ENCODE measurements at places on chromosomes 1 and 21. TPM values are rescaled to one million over a fixed set of nuclear protein-coding genes. Genes with fewer than 3 reads are reported as not detected.

MYBPH gene
- polyA plus RNA-seq, result 271 TPM

PTBP2 gene
- polyA plus RNA-seq, result 24.9 TPM

DNA sequence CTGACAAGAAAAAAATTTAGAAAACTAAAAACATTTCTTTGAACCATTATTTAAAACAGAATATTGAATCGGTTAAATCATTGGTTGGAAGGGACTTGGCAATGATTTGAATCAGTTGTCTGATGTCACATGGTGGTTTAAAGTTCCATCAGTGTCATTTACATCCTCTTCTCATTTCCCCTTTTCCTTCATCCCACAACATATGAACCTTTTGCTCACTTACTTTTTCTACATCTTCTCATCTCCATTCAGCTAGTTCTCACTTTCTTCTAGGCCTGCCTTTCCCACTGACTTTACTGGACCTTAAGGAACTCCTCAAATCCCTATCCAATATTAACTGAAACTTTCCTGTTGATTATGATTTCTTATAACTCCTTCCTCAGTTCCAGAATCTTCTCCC lies 58.5 kb downstream of the PHACTR4 start:
- H3K27me3 ChIP-seq, result no peaks in the 10 kb centered on the region
- peak; percentile 18 for DNase-seq
- no peak overlapping the region for H3K4me3 ChIP-seq
- H3K4me1 ChIP-seq, result no peaks in the 10 kb centered on the region
- H3K36me3 ChIP-seq, result no peaks in the 10 kb centered on the region
- H3K27ac ChIP-seq, result no peak overlapping the region

DNA sequence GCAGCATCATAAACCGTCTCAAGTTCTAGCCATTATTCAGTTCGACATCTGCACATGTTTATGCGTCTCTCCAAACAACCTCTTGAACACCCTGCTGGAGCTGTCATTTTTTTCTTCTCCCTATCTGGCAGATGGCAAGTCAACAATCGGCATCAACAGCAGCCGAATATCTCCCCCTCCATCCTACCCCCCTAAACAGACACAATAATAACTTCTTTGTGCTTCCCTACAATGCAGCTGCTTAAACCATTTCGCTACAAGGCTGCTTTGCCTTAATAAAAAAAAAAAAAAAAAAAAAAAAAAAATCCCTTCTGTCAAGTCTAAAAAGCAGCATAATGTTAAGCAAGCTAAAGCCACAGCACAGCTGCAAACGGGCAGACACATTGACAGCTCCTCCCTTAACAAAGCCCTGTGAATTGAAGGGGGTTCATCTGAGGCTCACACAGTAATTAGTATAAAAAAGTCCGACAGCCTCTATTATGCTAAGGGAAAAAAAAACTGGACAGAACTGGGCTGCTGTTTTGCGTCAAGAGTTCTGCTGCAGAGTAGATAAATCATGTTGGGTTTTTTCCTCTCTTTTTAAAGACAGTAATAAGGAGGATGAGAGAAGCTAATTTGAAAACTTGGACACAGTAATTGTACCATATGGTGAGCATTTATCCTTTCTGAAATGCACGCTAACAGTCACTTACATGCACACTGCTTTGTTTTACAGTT lies 136.4 kb downstream of the AKT3 start:
- H3K27ac ChIP-seq, result peak overlapping the region; percentile 79
- peak overlapping the region; percentile 22 for H3K4me3 ChIP-seq
- peak; percentile 92 for DNase-seq

GRCh38 chr1:20405051-20405754 lies 80.8 kb downstream of the CAMK2N1 start:
- no peak overlapping the region for H3K4me3 ChIP-seq
- H3K27ac ChIP-seq, result no peak overlapping the region
- peaks cover 53% of the 10 kb centered on the region for H3K27me3 ChIP-seq
- no peaks in the 10 kb centered on the region for H3K4me1 ChIP-seq
- DNase-seq, result no peak
- no peaks in the 10 kb centered on the region for H3K36me3 ChIP-seq

GRCh38 chr1:119133987-119134386 lies 6.5 kb downstream of the WARS2 start:
- H3K36me3 ChIP-seq, result peaks cover 3% of the 10 kb centered on the region
- no peak overlapping the region for H3K4me3 ChIP-seq
- no peak overlapping the region for H3K27ac ChIP-seq
- DNase-seq, result no peak
- H3K27me3 ChIP-seq, result no peaks in the 10 kb centered on the region
- peaks cover 4% of the 10 kb centered on the region for H3K4me1 ChIP-seq

CNKSR1 gene
- 1.0 TPM for polyA plus RNA-seq

PRAMEF18 gene
- polyA plus RNA-seq, result not detected

DNA sequence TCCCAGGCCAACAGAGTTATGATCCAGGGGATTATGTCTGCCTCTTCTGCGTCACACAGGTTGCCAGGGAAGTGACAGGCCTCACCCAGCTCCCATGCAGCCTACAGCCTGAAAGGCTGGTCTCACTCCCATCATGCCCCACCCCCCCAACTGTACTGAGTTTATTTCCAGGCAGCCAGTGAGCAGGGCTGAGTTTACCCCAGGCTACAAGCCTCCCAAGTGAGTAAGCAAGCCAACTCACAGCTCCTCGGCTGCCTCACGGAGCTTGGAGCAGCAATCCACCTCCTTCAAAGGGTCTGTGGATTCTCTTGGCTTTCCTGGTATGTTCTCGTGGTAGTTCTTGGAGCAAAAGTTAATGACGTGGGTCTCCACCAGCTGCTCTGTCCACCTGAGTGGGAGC lies 1147.6 kb upstream of the ADGRL4 start:
- H3K27me3 ChIP-seq, result no peaks in the 10 kb centered on the region
- no peak overlapping the region for H3K4me3 ChIP-seq
- H3K4me1 ChIP-seq, result no peaks in the 10 kb centered on the region
- no peak overlapping the region for H3K27ac ChIP-seq

PADI2 gene
- polyA plus RNA-seq, result 81.6 TPM

- H3K36me3 ChIP-seq, result no peaks in the 10 kb centered on the region
- H3K4me3 ChIP-seq, result no peak overlapping the region
- no peak overlapping the region for H3K27ac ChIP-seq
- H3K4me1 ChIP-seq, result peaks cover 32% of the 10 kb centered on the region
- H3K27me3 ChIP-seq, result peaks cover 65% of the 10 kb centered on the region
- DNase-seq, result no peak
Measured at GRCh38 chr1:10832703-10833102, 36.3 kb upstream of the CASZ1 start.

GRCh38 chr1:224182057-224182865 lies 779 bp upstream of the DEGS1 start:
- no peaks in the 10 kb centered on the region for H3K36me3 ChIP-seq
- H3K27ac ChIP-seq, result peak overlapping the region; percentile 88
- H3K27me3 ChIP-seq, result no peaks in the 10 kb centered on the region
- DNase-seq, result no peak

DCST1 gene
- polyA plus RNA-seq, result 0.10 TPM

DNA sequence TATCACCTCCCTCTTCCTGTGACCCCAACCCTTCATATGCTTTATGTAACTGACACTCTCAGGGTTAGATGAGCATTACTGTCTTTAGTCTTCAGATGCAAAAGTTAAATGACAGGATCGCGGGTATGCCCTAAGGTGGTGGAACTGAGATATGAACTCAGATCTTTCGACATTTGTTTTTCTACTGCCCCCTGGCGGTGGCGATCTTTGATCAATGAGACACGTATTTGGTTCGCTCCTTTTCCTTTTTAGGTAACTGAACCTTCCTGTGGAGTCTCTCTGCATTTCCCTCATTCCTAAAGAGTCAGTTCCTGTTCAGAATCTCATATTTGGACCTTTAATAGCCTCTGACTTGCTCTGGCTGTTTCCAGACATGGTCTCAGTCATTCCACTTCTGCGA lies 47.8 kb upstream of the ZP4 start:
- H3K27me3 ChIP-seq, result no peaks in the 10 kb centered on the region
- H3K36me3 ChIP-seq, result no peaks in the 10 kb centered on the region
- no peak overlapping the region for H3K4me3 ChIP-seq
- H3K4me1 ChIP-seq, result no peaks in the 10 kb centered on the region

GRCh38 chr1:167805041-167805556 lies 83.3 kb downstream of the MPZL1 start:
- H3K27me3 ChIP-seq, result no peaks in the 10 kb centered on the region
- H3K4me1 ChIP-seq, result peaks cover 2% of the 10 kb centered on the region
- no peaks in the 10 kb centered on the region for H3K36me3 ChIP-seq
- DNase-seq, result no peak

DNA sequence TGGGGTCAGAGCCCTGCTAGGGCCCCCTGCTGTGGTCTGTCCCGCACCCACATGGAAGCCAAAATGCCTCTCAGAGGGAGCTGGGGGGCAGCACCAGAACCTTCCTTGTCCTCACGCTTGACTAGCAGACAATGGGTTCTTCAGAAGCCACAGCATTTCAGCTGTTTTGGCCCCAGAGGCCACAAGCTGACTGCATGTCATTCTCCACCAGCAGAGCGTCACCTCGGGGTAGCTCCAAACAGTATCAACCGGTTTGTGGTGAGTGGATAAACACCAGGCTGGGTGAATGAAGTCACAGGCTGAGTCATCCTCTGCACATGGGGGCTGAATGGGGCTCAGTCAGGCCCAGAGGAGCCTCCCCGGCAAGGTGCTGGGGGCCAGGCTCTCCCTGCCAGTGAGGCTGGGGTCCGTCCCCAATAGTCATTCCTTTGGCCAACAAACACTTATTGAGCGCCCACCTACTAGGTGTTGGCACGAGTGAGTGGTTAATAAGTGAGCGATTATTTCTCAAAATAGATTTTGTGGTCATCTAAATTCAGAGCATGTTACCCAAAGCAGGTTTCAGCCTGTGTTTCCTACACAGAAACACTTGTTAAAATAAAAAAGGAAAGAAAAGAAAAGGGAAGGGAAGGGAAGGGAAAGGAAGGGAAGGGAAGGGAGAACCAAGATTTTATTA lies 9.1 kb downstream of the OLIG1 start:
- H3K4me1 ChIP-seq, result no peaks in the 10 kb centered on the region
- no peak overlapping the region for H3K4me3 ChIP-seq
- peaks cover 50% of the 10 kb centered on the region for H3K27me3 ChIP-seq
- H3K27ac ChIP-seq, result no peak overlapping the region
- no peaks in the 10 kb centered on the region for H3K36me3 ChIP-seq

DNA sequence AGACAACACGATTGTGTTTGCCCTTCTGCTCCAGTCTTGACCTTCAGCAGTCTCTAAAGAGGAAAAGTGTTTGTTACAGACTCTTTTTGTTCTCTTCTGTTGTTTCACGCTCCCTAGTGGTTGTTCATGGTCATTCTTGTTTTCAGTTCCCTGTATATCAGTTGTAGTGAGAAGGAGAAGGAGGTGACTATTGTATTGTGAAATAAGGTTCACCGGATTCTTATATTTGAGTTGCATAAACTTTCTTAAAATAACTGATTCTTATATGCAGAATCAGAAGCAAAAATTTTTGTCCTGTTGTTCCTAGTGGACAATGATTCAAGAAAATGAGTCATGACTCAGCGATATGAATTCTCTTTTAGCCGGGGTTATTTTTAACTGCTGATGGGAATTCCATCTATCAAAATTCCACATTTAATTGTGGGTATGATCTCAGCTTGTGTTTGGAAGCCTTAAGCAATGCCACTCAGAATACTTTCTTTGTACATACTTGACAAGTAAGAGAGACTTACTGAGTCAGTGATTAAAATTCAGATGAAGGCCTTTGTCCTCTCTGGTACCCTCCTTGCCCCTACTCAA lies 152.2 kb downstream of the CLEC20A start:
- no peaks in the 10 kb centered on the region for H3K36me3 ChIP-seq
- no peaks in the 10 kb centered on the region for H3K27me3 ChIP-seq
- no peak overlapping the region for H3K4me3 ChIP-seq

DNA sequence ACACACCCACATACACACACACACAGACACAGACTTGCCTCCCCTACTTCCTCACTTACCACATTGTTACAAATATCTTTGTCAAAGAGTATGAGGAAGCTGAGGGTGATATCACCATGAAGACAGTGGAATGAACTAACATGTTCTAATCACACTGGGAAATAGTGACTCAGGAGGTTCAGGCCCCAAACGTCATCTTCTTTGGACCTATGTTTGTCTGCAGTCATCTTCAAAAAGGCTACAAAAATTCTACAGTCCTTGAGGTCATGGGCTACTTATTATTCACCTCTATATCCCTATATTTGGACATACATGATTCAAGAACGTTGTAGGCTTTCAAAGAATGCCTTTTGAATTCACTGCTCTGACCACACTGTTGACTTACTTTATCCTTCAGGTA lies 2.1 kb upstream of the LCE2C start:
- no peak overlapping the region for H3K4me3 ChIP-seq
- no peaks in the 10 kb centered on the region for H3K4me1 ChIP-seq
- no peaks in the 10 kb centered on the region for H3K27me3 ChIP-seq

DNA sequence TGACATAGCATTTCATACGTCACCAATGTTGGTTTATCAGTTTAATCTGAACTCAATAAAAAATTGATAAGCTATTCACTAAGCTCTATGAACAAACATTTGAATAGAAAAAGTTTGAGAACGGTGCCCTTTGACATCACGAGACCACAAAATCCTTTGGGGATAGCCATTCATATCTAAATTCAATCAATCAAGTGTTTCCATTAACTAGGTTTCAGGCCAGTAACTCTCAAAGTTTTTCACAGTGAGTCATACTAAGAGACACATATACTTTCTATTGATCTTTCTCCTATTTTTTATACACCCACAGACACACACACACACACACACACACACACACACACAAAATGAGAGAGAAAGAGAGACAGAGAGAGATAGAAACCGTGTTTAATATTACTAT lies 235.4 kb upstream of the SNX7 start:
- no peak overlapping the region for H3K27ac ChIP-seq
- DNase-seq, result no peak
- no peaks in the 10 kb centered on the region for H3K36me3 ChIP-seq
